ENCODE measurements at places on chromosomes 4 and X. TPM values are rescaled to one million over a fixed set of nuclear protein-coding genes. Genes with fewer than 3 reads are reported as not detected.
A peak's percentile ranks its signal among the peaks of the same experiment; 100 is the strongest.

DNA sequence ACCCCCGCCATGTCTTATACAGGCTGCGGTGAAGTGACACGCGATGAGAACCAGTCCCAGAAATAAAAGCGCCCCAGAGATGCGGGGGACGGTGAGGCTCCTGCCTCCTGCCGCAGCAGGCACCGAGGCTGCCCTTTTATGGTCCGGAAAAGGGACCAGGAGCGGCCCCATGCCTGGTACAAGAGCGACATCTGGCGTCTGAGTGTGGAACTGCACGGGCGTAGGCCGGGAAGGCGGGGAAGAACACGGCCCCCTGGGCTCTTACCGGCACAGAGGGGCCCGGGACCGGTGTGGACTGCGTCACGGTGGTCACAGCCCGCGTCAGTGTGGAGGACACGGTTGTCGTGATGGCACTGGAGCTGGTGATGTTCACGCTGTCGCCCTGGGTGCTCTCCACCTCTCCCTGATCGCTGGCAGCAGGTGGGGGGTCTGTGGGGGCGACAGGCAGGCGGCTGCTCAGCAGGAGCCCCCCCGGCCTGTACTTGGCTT is 8.9 kb upstream of the RENBP start:
- ATAC-seq, result peak; percentile 81

DNA sequence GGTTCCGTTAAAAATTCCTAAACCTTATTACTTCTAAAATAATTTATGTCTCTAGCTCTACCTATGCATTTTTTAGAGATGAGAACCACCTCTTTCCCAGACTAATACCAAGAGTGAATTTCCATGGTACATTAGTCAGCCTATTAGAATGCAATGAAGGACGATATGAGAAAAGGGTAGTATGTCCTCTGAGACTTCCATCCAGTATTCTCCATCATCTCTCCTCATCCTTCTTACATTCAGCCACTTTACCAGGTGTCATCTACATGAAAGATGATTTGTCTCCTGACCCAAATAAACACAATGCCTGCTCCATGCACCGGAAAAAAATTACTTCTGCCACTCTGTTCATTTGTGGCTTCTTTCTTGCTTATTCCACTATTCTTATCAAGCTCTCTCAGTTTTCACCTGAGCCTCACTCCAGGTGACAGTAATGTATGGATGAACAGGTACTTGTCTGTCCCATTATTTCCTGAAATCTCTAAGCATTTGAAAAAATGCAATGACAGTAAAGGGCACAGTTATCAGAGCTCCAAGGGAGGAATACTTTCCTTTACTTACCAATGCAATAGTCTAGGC is 97.9 kb downstream of the MAB21L2 start:
- no peak for ATAC-seq

DNA sequence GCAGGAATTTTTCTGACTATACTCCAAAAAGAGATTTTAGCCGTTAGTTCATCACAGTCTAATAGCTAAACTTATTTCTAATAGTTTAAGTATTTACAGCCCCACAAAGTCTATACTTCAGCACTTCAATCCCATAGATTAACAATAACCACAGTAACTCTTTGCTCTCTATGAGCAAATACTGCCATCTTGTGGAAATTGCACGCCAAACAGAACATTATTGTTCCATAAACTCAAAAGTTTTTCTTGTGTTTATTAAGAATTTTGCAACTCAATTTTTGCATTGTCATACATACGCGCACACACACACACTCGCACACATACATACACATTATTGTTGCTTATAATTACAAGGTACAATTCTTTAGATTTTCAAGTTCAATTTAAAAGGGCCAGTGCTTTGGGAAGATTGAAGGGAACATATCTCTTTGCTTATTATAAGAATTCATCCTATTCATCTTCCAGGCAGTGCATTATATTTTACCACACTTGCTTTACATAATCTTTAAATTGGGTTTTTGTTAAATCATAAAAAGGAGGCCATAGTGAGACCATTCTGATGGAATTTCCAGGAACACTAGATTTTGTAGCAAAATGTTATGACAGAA is 63.8 kb upstream of the ATOH1 start:
- ATAC-seq, result no peak

Gene GABRA4
- total RNA-seq, result 0.16 TPM

Gene GRIPAP1
- total RNA-seq, result 28.1 TPM

Gene VSIG4
- 22.3 TPM for total RNA-seq

GRCh38 chr4:186642530-186642929 is 81.1 kb downstream of the FAT1 start:
- no peak for ATAC-seq

Gene TLR10
- not detected for total RNA-seq

GRCh38 chr4:51870441-51871188 is 27.7 kb downstream of the DCUN1D4 start:
- ATAC-seq, result no peak

DNA sequence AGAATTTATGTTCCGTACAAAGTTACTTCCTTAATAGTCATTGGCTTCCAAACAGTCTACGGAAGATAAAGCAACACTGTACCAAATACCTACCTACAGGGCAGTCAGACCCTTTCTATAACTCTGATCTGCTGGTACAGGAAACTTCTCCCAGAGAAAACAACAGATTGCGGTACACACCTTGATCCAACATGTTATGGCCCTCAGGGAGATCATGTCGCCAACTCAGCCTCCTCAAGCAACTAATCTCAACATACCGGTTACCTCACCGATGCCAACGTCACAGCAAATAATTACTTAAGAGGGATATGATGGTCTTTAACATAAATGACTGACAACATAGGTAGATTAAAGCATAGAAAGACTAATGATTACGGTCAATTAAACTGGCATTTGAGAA is 70.4 kb downstream of the RFC1 start:
- no peak for ATAC-seq

GRCh38 chr4:74618659-74619058 is 173.7 kb downstream of the AREG start:
- ATAC-seq, result no peak

Gene ELOVL6
- 3.2 TPM for total RNA-seq

GRCh38 chrX:39267176-39267575 is 465.9 kb downstream of the MID1IP1 start:
- ATAC-seq, result no peak

DNA sequence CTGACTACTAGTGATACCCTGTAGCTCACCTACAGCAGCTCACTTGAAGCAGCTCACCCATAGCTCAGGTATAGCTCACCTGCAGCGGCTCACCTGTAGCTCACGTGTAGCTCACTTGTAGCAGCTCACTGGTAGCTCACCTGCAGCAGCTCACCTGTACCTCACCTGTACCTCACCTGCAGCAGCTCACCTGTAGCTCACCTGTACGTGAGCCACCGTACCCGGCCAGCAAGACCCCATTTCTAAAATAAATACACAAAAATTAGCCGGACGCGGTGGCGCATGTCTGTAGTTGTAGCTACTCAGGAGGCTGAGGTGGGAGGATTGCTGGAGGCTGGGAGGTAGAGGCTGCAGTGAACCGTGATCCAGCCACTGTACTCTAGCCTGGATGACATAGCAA is 30.6 kb downstream of the SHOX start:
- ATAC-seq, result no peak

Gene GYG2
- total RNA-seq, result 4.8 TPM

Gene DRP2
- 0.31 TPM for total RNA-seq

GRCh38 chr4:88728146-88728545 is 30.5 kb upstream of the NAP1L5 start:
- ATAC-seq, result peak; percentile 25

- no peak for ATAC-seq
Observed at GRCh38 chr4:118682928-118683327, 2.3 kb upstream of the METTL14 start.

DNA sequence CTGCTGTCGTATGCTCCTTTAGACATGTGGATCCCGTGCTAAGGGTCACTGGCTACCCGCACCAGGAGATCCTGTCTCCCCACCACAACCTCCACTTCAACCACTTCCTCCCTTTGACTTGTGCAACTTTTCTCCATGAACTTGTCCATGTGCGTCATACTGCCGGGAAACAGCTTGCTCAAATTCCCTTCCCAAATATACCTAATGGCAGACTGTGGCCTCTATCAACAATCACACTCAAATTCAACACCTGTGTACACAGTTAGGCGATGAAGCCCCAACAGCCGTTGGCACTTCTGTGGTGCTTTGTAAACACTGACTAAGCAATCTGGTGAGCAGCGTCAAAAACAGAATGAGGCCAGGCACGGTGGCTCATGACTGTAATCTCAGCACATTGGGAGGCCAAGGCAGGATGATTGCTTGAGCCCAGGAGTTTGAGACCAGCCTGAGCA is 49.5 kb downstream of the CD99L2 start:
- no peak for ATAC-seq

Gene GAGE12J
- total RNA-seq, result not detected

- no peak for ATAC-seq
Observed at GRCh38 chrX:29590921-29591320, 624.4 kb upstream of the MAGEB2 start.

Gene LONRF3
- total RNA-seq, result 15.4 TPM

- no peak for ATAC-seq
Observed at GRCh38 chr4:122293374-122294365, 85.1 kb upstream of the ADAD1 start.

Gene MFAP3L
- total RNA-seq, result 8.4 TPM

Gene VCX3A
- total RNA-seq, result not detected

DNA sequence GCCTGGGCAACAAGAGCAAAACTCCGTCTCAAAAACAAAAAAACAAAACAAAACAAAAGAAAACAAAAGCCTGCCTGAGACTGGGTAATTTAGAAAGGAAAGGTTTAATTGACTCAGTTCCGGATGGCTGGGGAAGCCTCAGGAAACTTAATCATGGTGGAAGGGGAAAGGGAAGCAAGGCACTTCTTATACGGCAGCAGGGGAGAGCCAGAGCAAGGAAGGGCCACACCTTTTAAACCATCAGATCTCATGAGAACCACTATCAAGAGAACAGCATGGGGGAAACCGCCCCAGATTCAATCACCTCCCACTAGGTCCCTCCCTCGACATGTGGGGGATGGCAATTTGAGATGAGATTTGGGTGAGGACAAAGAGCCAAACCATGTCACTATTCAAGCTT is 122.2 kb downstream of the UBE2K start:
- ATAC-seq, result no peak

Gene STK26
- total RNA-seq, result 11.8 TPM

Gene SERTM2
- total RNA-seq, result not detected

Gene HS6ST2
- 1.9 TPM for total RNA-seq

DNA sequence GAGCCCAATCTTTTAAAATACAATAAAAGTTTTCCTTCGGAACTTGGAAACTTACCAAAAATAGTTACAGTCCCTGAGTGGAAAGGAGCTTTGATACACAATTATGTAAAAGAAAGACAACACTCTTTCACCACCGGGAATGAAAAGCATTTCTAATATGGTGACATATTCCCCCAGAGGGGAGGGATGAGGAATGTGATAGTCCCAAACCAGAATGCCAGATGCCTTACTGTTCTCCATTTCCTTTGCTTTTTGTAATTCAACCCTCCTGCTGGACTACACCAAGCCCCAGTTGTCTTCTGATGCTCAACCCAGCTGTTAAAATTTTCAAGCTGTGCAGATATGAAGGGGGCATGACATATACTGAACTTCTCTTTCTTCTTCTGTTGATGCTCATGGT is 4.1 kb downstream of the PRIMPOL start:
- no peak for ATAC-seq

Gene JCHAIN
- total RNA-seq, result 2.3 TPM

DNA sequence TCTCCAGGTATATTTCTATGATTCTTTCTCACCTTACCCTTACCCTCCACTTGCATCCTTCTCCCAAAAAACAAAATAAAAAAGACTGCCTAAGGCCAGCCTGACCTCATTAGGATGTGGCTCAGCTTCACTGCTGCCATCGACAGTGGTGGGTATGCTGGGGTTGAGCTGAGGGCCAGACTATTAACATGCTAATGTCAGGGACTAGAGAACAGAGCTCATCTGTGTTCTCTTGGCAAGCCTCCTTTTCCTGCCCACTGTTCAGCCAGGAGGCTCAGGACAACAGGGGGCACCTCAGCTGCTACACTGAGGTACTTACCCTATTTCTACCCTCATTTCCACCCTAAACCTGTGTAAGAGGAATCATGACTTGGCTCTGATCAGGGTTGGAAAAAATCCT is 59.3 kb downstream of the MSN start:
- no peak for ATAC-seq

Gene GAGE1
- not detected for total RNA-seq

DNA sequence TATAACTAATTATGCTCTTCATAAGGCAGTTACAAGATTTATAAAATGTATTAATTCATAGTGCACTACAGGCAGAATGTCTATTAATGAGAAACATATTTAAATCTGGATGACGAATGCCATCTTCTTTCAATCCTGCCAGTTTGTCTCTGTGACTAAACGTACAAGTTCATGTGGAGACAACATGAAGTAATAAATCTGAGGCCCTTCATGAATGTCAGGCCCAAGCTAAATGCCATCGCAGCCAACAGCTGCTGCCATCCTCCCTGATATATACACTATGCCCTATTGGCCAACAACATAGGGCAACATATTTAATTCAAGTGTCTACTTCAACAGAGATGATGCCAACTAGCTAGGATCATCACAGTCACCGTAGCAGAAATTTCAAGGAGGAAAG is 43.7 kb downstream of the TSPAN5 start:
- no peak for ATAC-seq

GRCh38 chr4:176507845-176508533 is 188.2 kb downstream of the SPCS3 start:
- ATAC-seq, result no peak

- no peak for ATAC-seq
Observed at GRCh38 chr4:159019356-159019755, 83.5 kb upstream of the RAPGEF2 start.

DNA sequence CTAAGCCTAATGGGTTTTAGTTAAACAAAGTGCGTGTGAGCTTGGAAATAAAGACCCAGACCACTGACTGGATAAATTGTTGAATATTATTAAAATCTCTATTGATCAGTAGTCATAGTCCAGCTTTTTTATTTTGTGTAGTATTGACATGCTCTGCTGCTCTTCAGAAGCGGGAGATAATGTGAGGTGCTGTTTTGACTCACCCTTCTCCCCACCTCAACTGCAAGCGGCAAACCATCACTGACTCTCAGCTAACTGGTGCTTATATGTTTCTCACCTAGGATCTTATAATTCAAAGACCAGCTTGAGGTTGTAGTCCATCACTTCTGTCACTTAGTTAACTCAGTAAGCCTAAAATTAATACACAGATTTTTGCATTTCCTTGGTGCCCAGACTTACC is 72.2 kb downstream of the COMMD8 start:
- no peak for ATAC-seq
